ENCODE measurements at places on chromosomes 16 and 17.
A peak's percentile ranks its signal among the peaks of the same experiment; 100 is the strongest.

DNA sequence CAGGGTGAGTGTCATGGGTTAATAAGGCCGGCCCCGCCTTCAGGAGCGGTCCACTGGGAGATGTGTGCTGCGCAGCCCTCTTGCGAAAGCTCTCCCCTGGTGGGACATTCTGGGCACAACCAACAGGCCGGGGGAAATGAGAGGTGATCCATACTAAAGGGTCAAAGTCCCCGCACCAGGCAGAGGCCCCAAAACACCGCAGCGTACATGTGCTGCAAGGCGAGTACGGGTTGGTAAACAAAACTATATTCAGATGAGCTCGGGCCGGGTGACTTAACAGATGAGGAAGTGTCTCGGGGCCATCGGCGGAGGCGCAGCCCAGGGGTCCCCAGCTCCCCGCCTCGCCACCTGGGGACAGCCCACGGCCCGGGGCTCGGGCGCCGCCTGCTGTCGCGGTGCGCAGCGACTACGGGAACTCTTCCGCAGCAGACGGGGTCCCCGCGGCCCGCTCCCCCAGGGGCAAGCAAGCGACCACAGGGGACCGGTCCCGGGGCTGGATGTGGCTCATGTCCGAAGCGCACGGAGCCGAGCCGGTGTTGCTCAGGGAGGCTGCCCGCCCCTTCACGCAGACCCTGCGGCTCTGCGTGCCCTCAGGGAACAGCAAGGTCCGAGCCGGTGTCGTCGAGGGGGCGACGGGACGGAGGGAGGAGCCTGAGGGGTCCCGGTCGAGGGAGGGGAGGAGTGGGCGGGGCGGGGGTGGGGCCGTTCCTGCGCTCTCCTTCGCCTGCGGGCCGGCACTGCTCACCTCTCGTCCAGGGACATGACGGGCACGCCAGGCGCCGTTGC is at the start of gene RAB37:
RAB37 (plus strand) TSS at position 744 of the 786 bp plus-strand sequence; CDS start at position 761, 17 bp downstream.
- H3K4me3 ChIP-seq = peak within 1 kb of the TSS; percentile 57
- H3K27me3 ChIP-seq = no peaks in the 10 kb centered on the region
- DNase-seq = no peak
- H3K27ac ChIP-seq = no peak within 1 kb of the TSS

DNA sequence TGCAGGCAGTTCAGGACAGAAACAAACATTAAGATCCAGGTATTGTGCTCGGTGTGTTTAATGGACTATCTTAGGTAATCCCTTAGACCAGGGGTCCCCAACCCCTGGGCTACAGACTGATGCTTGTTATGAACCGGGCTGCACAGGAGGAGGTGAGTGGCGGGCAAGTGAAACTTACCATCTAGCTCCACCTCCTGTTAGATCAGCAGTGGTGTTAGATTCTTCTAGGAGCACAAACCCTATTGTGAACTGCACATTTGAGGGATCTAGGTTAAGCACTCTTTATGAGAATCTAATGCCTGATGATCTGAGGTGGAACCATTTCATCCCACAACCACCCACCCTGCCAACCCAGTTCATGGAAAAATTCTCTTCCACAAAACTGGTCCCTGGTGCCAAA is 37.8 kb upstream of the ASIC2 start:
- no peak for DNase-seq
- H3K36me3 ChIP-seq = no peaks in the 10 kb centered on the region
- no peak overlapping the region for H3K4me3 ChIP-seq

- H3K4me3 ChIP-seq = no peak overlapping the region
- no peaks in the 10 kb centered on the region for H3K27me3 ChIP-seq
- H3K4me1 ChIP-seq = no peaks in the 10 kb centered on the region
- no peak for DNase-seq
Observed at GRCh38 chr16:80599466-80599865, 58.7 kb downstream of the DYNLRB2 start.

DNA sequence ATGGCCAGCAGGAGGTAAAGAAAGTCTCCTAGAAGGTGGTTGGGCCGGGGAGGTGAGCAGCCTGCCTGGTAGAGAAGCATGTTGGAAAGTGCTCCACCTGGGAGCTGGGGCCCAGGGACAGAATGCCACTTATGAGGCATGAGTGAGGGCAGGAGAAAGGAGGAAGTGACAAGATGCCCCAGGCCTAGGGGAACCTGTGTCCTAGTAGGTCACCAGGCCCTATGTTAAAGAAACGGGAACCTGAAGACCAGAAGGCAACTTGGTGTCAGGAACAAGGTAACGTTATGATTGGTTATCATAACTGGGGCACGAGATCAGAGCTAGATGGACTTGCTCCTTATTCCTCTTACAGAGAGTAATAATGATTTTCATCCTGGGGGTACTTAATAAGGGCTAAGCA is 34.3 kb downstream of the PITPNC1 start:
- no peaks in the 10 kb centered on the region for H3K36me3 ChIP-seq
- DNase-seq = no peak
- no peaks in the 10 kb centered on the region for H3K27me3 ChIP-seq

GRCh38 chr16:28260193-28260592 is 32.1 kb upstream of the SBK1 start:
- no peak overlapping the region for H3K27ac ChIP-seq
- no peaks in the 10 kb centered on the region for H3K36me3 ChIP-seq
- H3K27me3 ChIP-seq = no peaks in the 10 kb centered on the region
- no peak for DNase-seq
- peaks cover 14% of the 10 kb centered on the region for H3K4me1 ChIP-seq

- DNase-seq = no peak
- H3K27ac ChIP-seq = no peak overlapping the region
- H3K4me1 ChIP-seq = no peaks in the 10 kb centered on the region
- no peak overlapping the region for H3K4me3 ChIP-seq
- H3K36me3 ChIP-seq = no peaks in the 10 kb centered on the region
- no peaks in the 10 kb centered on the region for H3K27me3 ChIP-seq
Observed at GRCh38 chr17:41474863-41475262, 6.1 kb downstream of the KRT35 start.

DNA sequence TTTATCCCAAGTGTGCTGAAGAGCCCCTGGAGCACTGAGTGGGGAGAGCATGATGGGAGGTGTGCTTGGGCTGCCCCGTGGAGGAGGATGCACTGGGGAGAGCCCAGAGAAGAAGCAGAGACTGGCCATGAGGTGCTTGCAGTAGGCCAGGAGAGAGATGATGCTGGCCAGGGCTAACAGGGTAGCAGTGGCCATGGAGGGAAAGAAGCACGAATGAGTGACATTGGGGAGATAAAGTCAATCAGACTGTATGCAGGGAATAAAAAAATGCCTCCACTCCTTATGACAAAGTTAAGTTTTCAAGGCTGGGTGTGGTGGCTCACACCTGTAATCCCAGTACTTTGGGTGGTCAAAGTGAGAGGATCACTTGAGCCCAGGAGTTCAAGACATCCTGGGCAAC is 5.4 kb upstream of the TMEM220 start:
- H3K27me3 ChIP-seq = no peaks in the 10 kb centered on the region
- H3K4me3 ChIP-seq = no peak overlapping the region
- peaks cover 16% of the 10 kb centered on the region for H3K4me1 ChIP-seq
- H3K36me3 ChIP-seq = no peaks in the 10 kb centered on the region

GRCh38 chr16:23410176-23410575 is 42.8 kb downstream of the COG7 start:
- H3K27me3 ChIP-seq = no peaks in the 10 kb centered on the region
- H3K4me3 ChIP-seq = no peak overlapping the region
- no peaks in the 10 kb centered on the region for H3K4me1 ChIP-seq

DNA sequence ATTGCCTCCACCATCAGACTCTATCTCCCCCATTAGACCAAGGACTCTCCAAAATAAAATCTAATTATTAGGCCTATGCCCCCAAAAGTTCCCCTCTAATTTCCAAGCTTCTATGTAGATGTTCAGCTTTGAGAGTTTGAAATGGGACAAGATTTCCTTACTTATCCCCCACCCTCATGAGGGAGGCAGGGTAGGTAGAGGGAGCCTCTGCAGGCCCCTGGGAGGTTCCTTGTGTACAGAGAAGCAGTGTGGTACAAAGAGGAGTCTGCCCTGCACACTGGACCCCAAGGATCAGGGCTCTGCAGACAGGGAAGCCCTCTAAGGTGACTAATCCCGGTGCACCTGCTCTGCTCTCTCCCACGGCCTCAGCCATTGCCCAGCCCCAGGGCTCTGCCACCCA is 2.5 kb downstream of the KRT17 start:
- DNase-seq = no peak
- H3K4me1 ChIP-seq = no peaks in the 10 kb centered on the region
- H3K4me3 ChIP-seq = no peak overlapping the region
- H3K27me3 ChIP-seq = no peaks in the 10 kb centered on the region
- no peak overlapping the region for H3K27ac ChIP-seq

DNA sequence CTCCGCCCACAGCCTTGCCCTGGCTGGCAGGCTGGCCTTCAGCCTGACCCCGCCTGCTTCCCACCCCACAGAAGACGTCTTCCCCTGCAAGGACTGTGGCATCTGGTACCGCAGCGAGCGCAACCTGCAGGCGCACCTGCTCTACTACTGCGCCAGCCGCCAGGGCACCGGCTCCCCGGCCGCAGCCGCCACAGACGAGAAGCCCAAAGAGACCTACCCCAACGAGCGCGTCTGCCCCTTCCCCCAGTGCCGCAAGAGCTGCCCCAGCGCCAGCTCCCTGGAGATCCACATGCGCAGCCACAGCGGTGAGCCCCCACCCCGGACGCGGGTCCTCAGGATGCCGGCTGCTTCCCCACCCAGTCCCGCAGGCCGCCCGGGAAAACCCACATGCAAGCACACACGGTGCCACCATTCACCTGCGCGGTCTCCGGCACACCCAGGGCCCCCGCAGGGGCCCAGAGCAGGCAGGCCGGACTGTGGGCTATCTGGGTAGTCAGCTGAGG is 38.2 kb upstream of the ZC3H18 start:
- no peaks in the 10 kb centered on the region for H3K27me3 ChIP-seq
- peaks cover 10% of the 10 kb centered on the region for H3K4me1 ChIP-seq
- no peak overlapping the region for H3K4me3 ChIP-seq
- no peaks in the 10 kb centered on the region for H3K36me3 ChIP-seq
- no peak overlapping the region for H3K27ac ChIP-seq

GRCh38 chr17:40178660-40179059 is 1.4 kb downstream of the RAPGEFL1 start:
- H3K4me3 ChIP-seq = no peak overlapping the region
- H3K27ac ChIP-seq = no peak overlapping the region
- no peaks in the 10 kb centered on the region for H3K36me3 ChIP-seq
- H3K4me1 ChIP-seq = peaks cover 9% of the 10 kb centered on the region
- DNase-seq = no peak

DNA sequence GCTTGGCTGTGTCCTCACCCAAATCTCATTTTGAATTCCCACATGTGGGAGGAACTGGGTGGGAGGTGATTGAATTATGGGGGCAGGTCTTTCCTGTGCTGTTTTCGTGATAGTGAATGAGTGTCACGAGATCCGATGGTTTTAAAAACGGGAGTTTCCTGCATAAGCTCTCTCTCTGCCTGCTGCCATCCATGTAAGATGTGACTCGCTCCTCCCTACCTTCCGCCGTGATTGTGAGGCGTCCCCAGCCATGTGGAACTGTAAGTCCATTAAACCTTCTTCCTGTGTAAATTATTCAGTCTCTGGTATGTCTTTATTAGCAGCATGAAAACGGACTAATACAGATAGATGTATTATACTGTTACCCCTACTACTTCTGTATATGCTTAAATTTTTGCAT is 3.6 kb downstream of the SPATA33 start:
- no peaks in the 10 kb centered on the region for H3K27me3 ChIP-seq
- peaks cover 15% of the 10 kb centered on the region for H3K4me1 ChIP-seq
- no peak overlapping the region for H3K27ac ChIP-seq
- no peak for DNase-seq
- no peaks in the 10 kb centered on the region for H3K36me3 ChIP-seq

GRCh38 chr16:72689851-72690250 is 358.1 kb downstream of the ZFHX3 start:
- H3K27ac ChIP-seq = no peak overlapping the region
- H3K36me3 ChIP-seq = no peaks in the 10 kb centered on the region
- H3K4me3 ChIP-seq = no peak overlapping the region
- DNase-seq = no peak
- H3K27me3 ChIP-seq = no peaks in the 10 kb centered on the region

DNA sequence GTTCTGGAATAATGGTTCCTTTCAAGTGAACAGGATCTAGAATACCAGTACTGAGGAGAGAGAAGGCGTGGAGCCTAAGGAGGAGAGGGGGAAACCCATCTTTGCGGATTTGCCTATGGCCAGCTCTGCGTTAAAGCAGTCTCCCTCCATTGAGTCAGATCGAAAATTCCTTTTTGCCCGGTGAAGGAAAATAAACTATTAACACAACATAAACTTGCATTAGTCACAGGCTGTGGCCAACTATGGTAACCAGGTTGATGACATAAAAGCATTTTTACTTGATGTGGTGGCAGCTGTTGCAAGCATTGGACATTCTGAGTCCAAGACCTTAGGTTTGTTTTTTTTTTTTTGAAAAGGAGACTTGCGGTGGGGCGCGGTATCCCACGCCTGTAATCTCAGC is 8.9 kb downstream of the LDAF1 start:
- no peaks in the 10 kb centered on the region for H3K27me3 ChIP-seq
- peaks cover 55% of the 10 kb centered on the region for H3K4me1 ChIP-seq
- peak overlapping the region; percentile 50 for H3K27ac ChIP-seq
- H3K4me3 ChIP-seq = no peak overlapping the region

GRCh38 chr16:54511222-54511731 is 224.7 kb upstream of the IRX3 start:
- no peaks in the 10 kb centered on the region for H3K27me3 ChIP-seq
- H3K27ac ChIP-seq = no peak overlapping the region
- peaks cover 9% of the 10 kb centered on the region for H3K4me1 ChIP-seq
- H3K36me3 ChIP-seq = no peaks in the 10 kb centered on the region
- H3K4me3 ChIP-seq = no peak overlapping the region

DNA sequence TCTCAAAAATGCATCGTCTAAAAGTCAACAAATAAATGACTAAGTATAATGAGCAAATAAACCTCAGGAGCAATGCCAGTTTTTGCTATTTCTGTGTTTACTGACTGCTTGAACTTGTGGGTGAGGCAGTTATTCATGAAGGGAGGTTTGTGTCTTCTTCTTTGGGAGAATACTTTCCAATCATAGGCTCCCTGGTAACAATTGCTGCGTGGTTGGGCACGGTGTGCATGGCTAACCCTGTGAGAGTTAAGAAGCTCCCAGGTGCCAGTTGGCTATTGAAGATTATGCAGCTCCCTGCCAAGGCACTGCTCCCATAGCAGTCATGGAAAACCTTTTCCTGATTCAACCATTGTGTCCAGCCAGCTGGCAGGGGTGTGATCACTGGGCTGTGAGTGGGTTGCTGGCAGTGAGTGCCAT is 775.9 kb upstream of the GOT2 start:
- H3K4me3 ChIP-seq = no peak overlapping the region
- H3K27me3 ChIP-seq = no peaks in the 10 kb centered on the region
- H3K36me3 ChIP-seq = no peaks in the 10 kb centered on the region
- no peak overlapping the region for H3K27ac ChIP-seq
- no peaks in the 10 kb centered on the region for H3K4me1 ChIP-seq

DNA sequence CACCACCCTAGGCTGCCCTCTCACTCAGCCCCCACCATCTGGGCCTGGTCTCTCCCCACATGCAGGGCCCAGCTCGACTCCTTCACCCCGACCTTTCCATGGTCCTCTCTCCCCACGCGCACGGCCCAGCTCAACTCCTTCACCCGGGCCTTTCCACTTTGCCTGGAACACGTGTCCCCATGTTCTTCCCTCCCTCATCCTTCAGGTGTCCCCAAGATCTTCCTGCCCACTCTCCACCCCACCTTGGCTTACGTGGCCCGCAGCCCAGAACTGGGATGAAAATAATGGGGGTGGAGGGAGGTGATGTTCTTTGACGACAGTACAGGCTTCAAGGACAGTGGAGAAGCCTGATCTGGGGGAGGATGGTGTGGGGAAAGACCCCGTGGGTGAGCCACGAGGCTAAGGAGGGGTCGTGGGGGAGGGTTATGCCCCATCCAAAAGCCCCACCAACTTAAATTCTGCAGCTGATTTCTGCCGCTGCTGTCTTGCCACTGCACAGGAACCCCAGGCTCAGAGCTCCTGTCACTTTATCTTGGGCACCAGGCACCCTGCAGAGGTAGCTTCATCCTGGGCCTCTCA is 9.9 kb upstream of the MEAK7 start:
- no peak overlapping the region for H3K27ac ChIP-seq
- no peak for DNase-seq
- H3K4me1 ChIP-seq = no peaks in the 10 kb centered on the region
- no peaks in the 10 kb centered on the region for H3K27me3 ChIP-seq
- no peaks in the 10 kb centered on the region for H3K36me3 ChIP-seq

All from thoracic aorta (tissue), 2 donors.